ENCODE measurements at places on chromosomes 5 and 9.
A peak's percentile ranks its signal among the peaks of the same experiment; 100 is the strongest.

- no peak for DNase-seq
Observed at GRCh38 chr5:105587963-105588662, 2025.5 kb upstream of the NUDT12 start.

- no peak for DNase-seq
Observed at GRCh38 chr5:80825786-80826460, 134.2 kb upstream of the RASGRF2 start.

DNA sequence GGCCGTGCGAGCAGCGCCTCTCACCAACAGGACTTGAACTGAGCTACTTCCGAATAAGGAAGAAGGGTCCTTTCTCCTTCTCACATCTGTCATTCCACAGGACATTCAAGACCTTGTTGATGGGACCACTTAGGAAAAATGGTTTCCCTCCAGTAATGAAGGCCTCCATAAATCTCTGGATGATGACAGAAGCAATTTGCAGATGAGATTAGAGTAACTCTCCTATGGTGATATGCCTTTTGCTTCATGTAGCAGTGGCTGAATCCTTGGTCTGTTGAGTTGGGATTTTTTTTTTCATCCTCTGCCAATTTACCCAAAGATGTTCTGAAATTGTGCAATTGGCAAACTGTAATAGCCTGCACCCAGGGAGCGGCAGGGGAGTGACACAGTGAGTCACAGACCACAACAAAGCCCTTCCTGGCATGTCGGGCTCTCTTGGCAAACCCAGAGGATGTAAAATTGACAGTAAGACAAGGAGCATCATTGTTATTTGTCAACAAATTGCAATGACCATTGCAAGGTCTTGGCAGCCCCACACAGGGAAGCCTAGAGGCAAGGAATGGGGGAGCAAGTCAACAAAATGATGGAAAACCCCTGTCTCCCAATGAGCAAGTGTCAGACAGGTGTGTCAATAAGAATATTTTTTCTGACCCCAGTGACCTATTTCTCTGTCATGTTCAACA lies 275.9 kb downstream of the ACTL7B start:
- no peak for DNase-seq

DNA sequence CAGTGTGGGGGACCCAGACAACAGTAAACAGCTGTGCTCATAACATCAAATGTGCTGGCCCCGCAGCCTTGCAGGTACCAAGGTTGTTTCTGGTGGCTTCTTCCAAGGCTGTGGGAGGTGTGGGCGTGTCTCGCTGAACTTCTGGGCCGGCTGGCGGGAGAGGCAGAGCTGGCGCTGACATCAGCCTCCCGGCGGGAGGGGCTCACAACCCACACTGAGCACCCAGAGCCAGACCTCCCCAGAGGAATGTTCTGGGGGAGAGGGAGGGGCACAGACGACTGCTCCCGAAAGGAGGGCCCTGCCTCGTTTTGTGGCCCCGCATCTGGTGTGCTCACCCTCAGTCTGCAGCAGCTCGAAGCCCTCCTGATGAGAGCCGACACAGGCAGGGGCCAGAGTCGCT lies 6.9 kb upstream of the SLC12A7 start:
- no peak for DNase-seq

GRCh38 chr5:116152169-116152568 lies 67.3 kb downstream of the COMMD10 start:
- no peak for DNase-seq

- no peak for DNase-seq
Observed at GRCh38 chr9:127241354-127241753, 23.2 kb upstream of the GARNL3 start.

- no peak for DNase-seq
Observed at GRCh38 chr5:149405550-149406202, 26.6 kb upstream of the IL17B start.

DNA sequence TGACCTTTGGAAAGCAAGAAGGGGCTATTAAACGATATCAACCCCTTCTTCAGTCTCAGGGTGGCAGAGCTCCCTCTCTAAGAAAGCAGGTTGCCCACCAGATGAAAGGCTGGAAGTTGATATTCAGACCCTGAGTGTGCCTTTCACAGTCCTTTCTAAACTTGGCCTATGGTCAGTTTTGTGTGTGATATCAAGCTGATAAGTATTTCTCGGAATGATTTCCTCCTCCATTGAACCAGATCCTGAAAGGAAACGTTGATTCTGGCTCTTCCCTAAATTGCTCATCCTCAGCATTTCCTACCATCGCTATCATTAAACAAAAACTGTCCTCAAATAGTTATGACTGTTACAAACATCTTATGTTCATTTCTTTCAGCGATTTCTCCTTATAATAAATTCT lies 130.4 kb downstream of the CEMIP2 start:
- no peak for DNase-seq

- no peak for DNase-seq
Observed at GRCh38 chr9:136421791-136422190, 11.3 kb downstream of the PMPCA start.

- DNase-seq: no peak
Observed at GRCh38 chr5:138989720-138990119, 114.6 kb upstream of the LRRTM2 start.

DNA sequence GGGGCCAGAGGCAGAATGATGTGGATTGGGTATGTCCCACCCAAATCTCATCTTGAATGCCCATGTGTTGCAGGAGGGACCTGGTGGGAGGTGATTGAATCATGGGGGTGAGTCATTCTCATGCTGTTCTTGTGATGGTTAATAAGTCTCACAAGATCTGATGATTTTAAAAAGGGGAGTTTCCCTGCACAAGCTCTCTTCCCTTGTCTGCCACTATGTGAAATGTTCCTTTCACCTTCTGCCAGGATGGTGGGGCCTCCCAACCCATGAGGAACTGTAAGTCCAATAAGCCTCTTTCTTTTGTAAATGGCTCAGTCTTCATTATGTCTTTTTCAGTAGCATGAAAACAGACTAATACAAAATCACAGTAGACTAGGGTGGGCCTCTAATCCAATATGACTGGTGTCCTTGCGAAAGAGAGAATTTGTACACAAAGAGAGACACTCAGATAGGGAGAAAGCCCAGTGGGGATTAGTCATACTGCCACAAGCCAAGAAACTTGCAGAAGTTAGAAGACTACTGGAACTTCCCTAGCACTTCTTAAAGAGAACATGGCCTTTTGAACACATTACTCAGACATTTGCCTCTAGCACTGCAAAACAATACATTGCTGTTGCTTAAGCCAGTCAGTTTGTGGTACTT lies 68.4 kb downstream of the ANXA1 start:
- DNase-seq: no peak

DNA sequence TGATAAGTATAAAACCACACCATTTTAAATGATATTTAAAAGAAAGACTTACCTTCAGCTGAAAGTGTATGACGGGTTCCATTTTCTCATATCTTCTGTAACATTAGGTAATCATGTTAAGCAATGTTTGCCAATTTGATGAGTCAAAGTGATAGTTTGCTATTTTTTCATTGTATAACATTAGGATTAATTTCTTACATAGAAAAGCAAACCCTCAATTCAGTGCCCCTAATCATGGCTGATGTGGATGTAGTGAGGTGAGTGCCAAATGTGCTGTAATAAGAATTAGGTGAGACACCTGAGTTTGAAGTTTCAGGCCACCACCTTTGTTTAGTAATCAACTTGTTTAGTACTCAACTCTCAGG lies 68.0 kb downstream of the UNC13B start:
- no peak for DNase-seq

GRCh38 chr5:161064781-161065180 lies 212.8 kb upstream of the ATP10B start:
- no peak for DNase-seq

- no peak for DNase-seq
Observed at GRCh38 chr5:112087222-112087621, 330.2 kb upstream of the NREP start.

DNA sequence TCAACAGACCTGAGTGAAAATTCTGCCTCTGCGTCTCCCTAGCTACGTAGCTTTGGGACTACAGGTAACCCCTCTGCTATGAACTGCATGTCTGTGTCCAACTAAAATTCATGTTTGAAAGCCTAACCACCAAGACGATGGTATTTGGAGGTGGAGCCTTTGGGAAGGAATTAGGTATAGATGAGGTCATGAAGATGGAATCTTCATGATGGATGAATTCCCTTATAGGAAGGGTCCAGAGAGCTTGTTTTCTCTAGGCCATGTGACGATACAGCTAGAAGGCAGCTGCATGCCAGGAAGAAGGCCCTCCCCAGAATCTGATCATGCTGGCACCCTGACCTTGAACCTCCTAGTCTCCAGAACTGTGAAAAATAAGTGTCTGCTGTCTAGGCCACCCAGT lies 296.4 kb downstream of the SLIT3 start:
- no peak for DNase-seq

DNA sequence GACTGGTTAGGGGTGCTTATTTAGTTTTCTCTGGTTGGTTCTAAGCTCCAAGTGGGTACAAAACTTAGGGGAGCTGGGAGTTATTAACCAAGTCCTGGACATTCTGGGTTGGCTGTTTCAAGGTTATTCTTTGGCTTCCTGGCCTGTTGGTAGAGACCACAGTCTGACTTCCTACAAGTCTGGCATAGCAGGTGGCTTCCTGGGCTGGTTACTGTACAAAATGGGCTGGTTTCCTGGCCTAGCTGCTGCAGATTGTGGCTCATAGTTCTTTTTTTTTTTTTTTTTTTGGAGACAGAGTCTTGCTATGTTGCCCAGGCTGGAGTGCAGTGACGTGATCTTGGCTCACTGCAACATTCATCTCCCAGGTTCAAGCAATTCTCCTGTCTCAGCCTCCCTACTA lies 46.3 kb upstream of the BARHL1 start:
- DNase-seq: no peak

GRCh38 chr9:92165484-92165883 lies 50.3 kb upstream of the SPTLC1 start:
- no peak for DNase-seq

- no peak for DNase-seq
Observed at GRCh38 chr5:114191441-114191840, 170.4 kb upstream of the KCNN2 start.

- DNase-seq: no peak
Observed at GRCh38 chr5:16529306-16529705, 63.7 kb upstream of the ZNF622 start.

DNA sequence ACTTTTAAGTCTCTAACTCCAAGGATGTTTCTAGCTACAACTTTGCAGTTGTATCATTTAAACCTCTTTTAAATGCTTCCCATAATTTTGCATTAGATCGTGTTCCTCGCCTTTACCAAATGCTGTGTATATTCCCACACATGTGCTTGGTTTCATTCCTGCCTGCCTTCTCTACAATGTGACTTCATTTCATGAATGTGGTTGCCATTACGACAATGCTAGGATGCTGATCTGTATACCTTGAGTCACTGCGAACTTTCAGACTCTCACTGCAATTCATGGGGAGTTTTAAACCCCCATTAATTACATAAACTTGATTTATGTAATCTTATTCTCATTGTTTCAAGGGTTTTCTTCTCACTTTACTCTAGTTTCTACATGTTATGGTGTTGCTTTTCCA lies 50.3 kb downstream of the UBE2QL1 start:
- no peak for DNase-seq

GRCh38 chr5:71949772-71950171 lies 157.5 kb upstream of the MAP1B start:
- DNase-seq: no peak

GRCh38 chr5:112006721-112007120 lies 249.7 kb upstream of the NREP start:
- no peak for DNase-seq

GRCh38 chr5:173268750-173269432 lies 33.9 kb upstream of the NKX2-5 start:
- DNase-seq: no peak

GRCh38 chr9:74277532-74277931 lies 219.6 kb upstream of the RORB start:
- peak; percentile 14 for DNase-seq

DNA sequence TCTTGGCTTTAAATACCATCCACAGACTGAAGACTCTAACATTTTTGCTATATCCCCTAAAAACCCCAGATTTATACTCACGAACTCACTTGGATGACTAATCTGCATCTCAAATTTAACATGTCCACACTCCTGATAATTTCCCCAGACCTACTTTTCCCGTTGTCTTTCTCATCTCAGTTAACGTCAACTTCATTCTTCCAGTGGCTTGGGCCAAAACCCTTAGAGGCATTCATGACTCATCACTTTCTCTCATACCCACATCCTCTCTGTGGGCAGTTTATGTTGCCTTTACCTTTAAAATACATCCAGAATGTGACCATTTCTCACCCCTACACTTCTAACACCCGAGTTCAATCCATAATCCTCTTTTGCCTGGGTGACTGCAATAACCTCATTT lies 96.7 kb downstream of the EDIL3 start:
- no peak for DNase-seq

DNA sequence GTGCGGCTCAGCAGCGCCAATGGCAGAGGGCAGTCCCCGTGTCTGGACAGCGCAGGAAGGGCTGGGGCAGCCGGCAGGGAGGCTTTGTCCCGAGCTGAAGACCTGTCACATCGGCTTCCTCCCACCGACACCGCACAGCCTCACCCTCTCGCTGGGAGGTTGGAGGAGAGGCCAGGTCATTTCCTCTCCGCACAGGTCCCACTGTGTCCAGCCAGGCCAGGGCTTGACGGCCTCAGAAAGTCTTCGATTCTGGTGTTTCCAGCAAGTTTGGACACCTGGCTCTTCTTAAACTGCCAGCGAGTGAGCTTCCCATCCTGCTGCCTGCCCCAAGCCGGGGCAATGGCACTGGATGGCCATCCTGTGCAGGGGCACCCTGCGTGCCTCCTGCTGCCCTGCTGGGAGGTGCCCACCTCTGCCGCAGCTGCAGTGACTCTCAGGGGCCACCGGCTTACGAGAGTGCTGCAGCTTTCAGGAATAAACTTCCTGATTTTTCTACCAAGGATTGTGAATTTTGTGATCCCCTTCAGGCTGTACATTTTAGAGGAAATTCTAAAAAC lies 33.9 kb downstream of the AHRR start:
- no peak for DNase-seq

GRCh38 chr9:90044710-90045151 lies 439.9 kb downstream of the GADD45G start:
- no peak for DNase-seq

GRCh38 chr5:98906756-98907355 lies 22.0 kb downstream of the CHD1 start:
- no peak for DNase-seq

- peak; percentile 72 for DNase-seq
Observed at GRCh38 chr9:127943731-127944144, 6.1 kb upstream of the DPM2 start.

DNA sequence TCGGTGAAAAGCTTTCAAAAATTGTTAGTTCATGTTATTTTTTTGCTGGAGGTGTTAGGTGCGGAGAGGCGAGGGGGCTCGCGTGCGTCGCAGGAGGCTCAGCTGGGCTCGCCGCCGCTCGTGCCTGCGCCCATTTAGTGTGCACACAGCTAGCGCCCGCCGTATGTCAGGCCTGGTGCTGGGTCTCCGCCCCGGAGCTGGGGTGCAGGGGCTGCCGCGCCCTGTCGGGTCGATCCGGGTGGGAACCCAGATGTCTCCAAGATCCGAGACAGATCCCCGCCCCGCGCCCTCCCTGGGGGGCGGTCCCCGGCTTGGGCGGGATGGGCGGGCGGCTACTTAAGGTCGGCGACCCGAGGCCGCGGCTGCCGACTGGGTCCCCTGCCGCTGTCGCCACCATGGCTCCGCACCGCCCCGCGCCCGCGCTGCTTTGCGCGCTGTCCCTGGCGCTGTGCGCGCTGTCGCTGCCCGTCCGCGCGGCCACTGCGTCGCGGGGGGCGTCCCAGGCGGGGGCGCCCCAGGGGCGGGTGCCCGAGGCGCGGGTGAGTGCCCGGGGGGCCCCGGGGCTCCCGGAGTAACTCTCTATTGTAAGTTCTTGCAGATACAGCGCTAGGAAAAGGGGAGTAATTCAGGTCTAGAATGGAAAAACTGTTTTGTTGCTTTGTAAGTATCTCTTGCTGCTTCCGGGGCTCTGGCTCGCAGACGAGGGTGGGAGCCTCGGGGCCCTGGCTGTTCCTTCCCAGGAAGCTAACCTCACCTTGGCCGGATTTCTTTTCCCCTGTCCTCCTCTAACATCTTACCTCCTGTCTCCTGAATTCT lies 31.7 kb downstream of the GSN start:
- DNase-seq: no peak

Data from CD4-positive, alpha-beta T cell treated with Interleukin-15 for 4 hours (primary cell).